ENCODE measurements at places on chromosomes 13 and 19. TPM values are rescaled to one million over a fixed set of nuclear protein-coding genes. Genes with fewer than 3 reads are reported as not detected.

ZNF83 gene
- polyA plus RNA-seq = 22.7 TPM

FGF21 gene
- not detected for polyA plus RNA-seq

IGFLR1 gene
- 1.0 TPM for polyA plus RNA-seq

C5AR1 gene
- polyA plus RNA-seq = 0.13 TPM

PSG7 gene
- not detected for polyA plus RNA-seq

PEAK3 gene
- polyA plus RNA-seq = not detected

FCER2 gene
- not detected for polyA plus RNA-seq

KLK4 gene
- not detected for polyA plus RNA-seq

ELF1 gene
- polyA plus RNA-seq = not detected

FUT2 gene
- polyA plus RNA-seq = 0.13 TPM

ZNF486 gene
- polyA plus RNA-seq = 3.4 TPM

PCDH8 gene
- polyA plus RNA-seq = not detected

Data from Purkinje cell (primary cell).